ENCODE measurements at places on chromosomes 16 and 17.

DNA sequence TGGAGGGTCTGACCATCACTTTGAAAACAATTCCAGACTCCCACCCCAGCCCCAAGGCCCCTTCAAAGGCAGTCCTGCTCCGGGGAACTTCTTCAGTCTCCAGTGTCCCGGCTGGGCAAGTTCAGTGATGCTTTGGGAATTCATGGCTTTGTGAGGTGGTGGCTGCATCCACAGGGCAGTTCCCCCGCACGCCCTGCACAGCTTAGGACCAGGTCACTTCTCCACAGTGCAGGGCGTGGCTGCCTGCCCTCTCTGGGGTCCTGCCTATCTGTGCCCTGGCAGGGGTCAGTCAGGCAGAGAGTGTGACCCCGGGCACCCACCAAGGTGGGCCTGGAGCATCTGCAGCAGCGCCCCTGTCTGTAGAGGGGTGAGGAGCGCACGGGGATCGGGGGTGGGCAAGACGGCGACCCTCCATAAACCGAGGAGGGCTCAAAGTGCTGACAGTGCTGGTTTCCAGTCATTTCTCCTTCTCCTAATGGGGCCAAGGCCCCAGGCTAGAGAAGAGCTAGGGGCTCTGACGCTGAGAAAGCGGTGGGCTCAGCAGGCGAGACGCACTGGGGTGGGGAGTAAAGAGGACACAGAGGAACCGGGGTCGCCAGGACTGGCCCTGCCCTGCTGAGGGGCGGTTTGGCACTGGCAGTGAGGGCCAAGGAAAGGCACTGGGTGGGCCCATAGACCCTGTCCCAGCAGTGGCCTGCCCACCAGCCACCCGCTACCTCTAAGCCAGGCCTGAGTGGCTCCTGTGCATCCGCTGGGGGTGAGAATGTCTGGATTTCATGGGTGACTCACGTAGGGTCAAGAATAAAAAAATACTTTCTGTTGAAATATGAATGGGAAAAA lies 4.2 kb upstream of the ARHGAP27 start:
- DNase-seq = no peak

GRCh38 chr16:48446534-48446920 lies 61.3 kb upstream of the SIAH1 start:
- peak; percentile 62 for DNase-seq

- DNase-seq = peak; percentile 64
Observed at GRCh38 chr16:22318690-22319358, 21.6 kb downstream of the POLR3E start.

DNA sequence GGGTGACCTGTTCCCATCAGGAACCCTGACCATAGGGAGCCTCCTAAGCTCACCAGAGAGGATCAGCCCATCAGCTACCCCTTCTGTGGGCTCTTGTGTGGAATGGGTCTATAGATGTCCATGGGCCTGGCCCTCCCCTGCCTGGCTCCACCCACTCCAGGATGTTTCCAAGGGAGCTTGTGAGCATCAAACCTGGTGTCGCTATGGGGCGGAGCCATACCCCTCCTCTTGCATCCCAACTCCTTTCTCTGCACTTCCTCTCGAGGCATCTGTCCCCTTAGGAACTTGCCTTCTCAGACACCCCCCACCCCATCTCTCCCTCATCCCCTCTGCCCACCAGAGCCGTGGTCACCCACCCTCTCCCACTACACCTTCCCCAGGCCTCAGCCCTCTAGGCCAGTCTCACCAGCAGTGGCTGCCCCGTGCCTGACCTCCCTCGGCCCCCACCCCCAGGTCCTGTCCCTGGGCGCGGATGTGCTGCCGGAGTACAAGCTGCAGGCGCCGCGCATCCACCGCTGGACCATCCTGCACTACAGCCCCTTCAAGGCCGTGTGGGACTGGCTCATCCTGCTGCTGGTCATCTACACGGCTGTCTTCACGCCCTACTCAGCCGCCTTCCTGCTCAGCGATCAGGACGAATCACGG lies 10.4 kb downstream of the KCNH6 start:
- no peak for DNase-seq

DNA sequence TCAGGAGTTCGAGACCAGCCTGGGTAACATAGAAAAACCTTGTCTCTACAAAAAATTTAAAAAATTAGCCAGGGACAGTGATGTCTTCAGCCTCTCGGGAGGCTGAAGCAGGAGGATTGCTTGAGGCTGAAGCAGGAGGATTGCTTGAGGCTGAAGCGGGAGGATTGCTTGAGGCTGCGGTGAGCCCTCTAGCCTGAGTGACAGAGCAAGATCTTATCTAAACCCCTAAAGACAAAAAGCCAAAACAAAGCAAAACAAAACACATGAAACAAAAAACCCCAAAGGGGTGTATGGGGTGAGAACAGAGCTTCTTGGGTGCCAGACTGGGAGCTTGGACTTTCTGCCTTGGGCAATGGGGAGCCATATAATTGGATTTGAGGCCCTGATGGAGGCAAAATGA lies 2.6 kb downstream of the SPNS3 start:
- DNase-seq = no peak
